NAMALWA (cell line): ENCODE measurements at places on chromosomes 6 and 20.

DNA sequence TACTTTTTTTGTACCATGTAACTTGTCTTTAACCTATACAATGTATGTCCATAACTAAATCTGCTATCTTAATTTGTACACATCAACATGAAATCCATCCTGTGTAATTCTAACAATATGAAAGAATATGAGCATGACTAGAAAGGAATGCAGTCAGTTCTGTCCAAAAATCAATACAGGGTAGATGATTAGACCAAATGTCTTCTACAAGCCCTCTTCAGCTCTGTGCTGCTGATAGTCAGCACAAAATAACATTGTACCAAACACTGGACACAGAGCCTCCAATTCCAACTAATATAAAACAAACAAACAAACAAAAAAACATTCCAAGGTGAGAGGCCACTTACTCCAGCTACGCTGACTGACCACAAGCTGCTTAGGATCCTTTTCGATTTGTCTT, 301.4 kb upstream of the IRAK1BP1 start:
- no peak for DNase-seq

- DNase-seq, result no peak
These were observed 275.9 kb upstream of the PRND start for GRCh38 chr20:4445784-4446183.

- no peak for DNase-seq
These were observed 56.1 kb upstream of the CCN6 start for GRCh38 chr6:111997853-111998208.

DNA sequence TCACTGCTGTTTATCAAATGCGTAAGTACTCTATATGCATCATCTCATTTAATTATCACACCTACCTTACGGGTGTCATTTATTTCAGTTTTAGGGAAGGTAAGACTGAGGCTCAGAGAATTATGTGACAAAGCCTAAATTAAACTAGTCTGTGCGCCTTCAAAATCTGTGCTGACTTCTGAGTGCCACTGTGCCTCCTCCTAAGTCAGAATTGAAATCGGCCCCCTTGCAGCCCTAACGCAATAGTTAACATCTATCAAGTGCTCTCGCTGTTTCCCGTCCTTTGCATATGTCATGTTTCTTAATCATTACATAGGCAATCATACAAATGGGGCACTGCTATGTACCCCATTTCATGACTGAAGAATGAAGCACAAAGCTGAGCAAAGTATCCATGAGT, 79.0 kb upstream of the PDE10A start:
- no peak for DNase-seq

- no peak for DNase-seq
These were observed 127.3 kb upstream of the DTNBP1 start for GRCh38 chr6:15790116-15790515.

DNA sequence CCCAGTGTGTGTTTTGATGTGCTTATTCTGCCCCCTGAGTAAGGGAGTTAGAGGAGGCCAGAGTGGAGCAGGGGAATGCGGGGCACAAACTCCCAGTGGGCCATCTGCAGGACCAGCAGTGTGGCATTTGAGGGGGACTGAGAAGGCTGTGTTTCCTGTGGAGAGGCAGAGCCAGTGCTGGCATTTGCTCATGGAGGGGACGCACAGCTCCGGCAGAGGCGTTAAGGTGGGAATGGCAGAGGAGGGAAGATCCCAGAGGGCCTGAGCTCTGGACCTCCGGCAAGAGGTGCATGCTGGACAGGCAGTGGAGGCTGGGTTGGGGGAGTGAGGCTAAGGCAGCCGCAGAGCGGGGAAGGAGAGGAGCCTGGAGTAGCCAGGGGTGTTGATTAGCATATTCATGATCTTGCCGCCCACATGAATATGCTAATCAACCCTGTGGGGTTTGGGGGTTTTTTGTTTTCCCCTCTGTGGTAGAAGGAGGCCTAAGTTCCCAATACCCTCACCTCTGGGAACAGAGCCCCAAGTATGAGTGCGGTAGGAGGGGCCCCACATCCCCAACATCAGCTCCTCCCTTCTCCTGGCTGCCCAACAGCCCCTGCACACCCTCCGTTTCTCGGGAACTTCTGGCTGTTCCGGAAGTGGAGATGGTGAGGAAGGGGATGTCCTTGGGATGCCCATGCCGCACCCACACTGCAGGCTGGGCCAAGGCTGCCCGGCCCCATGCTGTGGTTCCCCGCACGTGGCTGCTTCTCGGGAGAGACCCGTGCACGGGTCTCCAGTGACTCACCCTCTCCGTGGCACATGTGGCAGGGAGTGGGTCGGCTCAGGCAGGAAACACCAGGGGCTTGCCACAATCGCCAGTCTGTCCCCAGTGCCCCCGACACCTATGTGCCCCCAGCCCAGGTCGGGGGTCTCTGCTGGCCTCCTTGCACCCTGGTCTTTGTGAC, 33.8 kb downstream of the DLGAP4 start:
- DNase-seq, result no peak

DNA sequence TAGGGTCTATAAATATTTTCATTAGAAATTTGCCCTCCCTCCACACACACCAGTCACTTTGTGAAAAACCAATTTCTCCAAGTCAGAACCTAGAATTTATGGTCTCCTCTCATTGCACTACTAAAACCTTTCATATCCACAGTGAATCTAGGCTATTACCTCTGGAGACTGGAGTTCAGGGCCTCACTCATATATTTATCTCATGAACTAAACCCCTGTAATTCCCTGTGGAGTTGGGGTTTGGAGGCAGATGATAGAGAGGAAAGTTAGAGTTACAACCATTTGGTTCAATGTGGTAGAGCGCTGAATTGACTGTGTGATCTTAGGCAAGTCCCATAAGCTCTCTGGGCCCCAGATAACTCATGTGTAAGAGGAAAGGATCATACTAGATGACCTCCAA, 18.2 kb upstream of the CEP85L start:
- no peak for DNase-seq

DNA sequence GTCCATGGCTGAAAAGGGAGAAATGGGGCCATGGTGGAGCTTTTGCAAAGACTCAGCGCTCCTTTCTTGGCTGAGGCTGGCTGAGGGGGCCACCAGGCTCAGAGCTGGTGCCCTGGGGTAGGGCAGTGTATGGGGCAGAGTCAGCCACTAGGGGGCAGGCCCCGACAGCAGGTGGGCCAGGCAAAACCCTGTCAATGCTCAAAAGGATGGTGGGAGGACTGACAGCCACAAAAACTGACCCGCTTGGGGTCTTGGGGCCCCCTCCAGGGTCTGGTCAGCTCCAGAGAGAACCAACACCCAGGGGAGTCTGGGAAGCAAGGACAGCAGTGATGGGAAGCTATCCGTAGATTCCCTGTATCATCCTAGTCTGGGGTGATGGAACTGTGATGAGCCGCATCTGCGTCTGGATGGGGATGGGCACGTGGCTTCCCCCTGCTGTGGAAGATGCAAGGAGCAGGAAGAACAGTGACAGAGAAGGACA, 306.9 kb downstream of the DHX35 start:
- DNase-seq, result peak; percentile 56

GRCh38 chr6:40326714-40327421, 260.3 kb downstream of the LRFN2 start:
- DNase-seq, result peak; percentile 30
